Astrocyte (in vitro differentiated cells and primary cell): ENCODE measurements at places on chromosomes 2 and 18.

DNA sequence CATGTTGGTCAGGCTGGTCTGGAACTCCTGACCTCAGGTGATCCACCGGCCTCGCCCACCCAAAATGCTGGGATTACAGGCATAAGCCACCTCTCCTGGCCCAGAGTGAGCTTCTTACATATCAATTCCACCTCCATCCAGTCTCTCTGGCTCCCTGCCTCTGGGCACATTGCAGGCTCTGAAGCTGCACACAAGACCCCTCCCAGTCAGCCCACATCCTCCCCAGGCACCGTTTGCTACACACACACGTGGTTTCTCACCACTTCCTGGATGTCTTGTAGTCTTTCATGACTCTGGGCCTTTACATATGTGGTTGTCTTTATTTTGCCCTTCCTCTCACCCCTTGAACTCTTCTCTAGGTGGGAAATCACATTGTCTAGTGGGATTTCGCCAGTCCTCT, 64.0 kb upstream of the CABLES1 start:
- DNase-seq, result peak; percentile 31

GRCh38 chr2:201441409-201441808, 9.8 kb downstream of the TRAK2 start:
- no peak for DNase-seq

- no peak for DNase-seq
Measured at GRCh38 chr18:35085450-35086380, 44.5 kb downstream of the MAPRE2 start.

- no peak for DNase-seq
Measured at GRCh38 chr2:9400268-9401058, 22.9 kb downstream of the ITGB1BP1 start.

- DNase-seq, result peak; percentile 88
Measured at GRCh38 chr2:222756951-222757650, 85.6 kb downstream of the MOGAT1 start.

- peak; percentile 100 for DNase-seq
Measured at GRCh38 chr2:38174646-38175423, 98.9 kb upstream of the CYP1B1 start.

- no peak for DNase-seq
Measured at GRCh38 chr18:10485475-10485874, 31.0 kb downstream of the APCDD1 start.

- no peak for DNase-seq
Measured at GRCh38 chr2:43327119-43327518, 100.7 kb upstream of the ZFP36L2 start.

- no peak for DNase-seq
Measured at GRCh38 chr2:11904941-11905340, 158.5 kb downstream of the LPIN1 start.

DNA sequence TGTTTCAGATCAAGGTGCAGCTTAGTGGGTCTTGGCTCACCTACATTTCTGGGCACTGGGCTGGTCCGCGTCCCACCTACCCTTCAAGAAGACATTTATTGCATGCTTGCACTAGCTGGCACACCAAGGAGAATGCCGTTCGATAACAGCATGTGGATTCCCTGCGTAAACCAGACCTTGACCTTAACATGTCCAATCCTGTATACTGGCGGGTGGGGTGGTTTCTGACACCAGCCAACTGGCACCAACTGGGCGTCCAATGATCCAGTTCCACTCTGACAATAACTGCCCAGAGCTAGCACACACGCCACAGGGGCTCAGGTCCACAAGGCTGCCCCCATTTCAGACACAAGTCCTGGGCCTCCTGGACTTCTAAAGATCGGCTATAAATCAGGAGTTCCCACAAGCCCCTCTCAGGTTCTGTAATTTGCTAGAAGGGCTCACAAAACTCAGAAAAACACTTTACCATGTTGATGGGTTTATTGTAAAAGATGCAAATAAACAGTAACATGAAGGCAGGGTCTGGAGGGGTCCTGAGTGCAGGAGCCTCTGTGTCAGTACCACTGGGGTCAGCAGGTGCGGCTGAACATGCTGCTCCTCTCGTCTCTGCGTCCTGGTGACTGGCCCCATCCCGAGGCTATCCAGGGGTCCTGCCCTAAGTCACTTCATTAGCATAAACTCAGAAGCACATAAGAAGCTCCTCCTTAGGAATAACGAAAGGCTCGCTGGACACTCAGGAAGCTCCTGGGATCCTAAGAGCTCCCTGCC, 161.8 kb downstream of the HDAC4 start:
- DNase-seq, result no peak

DNA sequence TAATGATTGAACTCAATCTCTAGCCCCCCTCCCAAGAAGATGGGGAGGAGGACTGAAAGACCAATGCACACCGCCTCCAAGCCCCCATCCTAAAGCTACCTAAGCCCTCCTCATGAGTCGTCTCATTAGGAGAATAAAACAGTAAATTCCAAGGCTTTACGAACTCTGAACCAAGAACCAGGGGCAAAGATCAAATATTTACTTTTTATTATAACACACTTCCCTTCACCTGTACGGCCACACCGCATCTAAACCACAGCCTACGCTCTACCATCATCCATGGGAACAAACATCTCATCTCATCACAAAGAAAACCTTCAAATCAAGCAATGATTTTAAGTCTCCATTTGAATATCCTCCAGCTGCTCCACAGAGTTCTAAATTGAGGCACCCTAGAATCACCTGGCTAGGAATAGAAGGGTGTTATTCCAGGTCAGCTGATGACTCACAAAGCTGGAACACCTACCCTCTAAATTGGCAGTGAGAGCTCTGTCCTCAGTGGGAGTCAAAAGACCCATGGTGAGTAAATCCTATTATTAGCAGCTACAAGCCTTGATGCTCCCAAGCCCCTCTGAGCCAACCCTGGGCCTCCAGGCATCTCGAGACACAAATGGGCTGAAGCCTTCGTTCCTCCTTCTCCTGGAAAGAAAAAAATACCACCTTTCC, 45.6 kb upstream of the BZW1 start:
- peak; percentile 68 for DNase-seq

DNA sequence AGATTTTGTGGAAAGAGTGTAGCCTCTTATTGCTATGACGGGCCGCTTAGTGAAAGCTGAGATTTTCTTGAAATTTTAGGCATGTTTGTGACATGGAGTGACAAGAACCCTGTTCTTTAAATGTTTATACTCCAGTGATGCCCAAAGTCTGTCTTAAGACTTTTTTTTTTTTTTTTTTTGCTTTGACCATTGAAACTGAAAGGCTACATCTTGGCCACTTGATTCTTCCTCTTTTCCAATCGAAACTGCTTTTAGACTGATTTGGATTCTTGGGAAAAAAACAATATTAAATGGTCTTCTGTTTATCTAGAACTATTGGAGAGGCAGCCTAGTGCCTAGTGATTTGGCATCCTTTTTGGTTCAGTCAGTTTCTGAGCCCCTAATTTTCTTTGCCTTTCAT, 2.4 kb upstream of the SLC8A1 start:
- DNase-seq, result no peak

DNA sequence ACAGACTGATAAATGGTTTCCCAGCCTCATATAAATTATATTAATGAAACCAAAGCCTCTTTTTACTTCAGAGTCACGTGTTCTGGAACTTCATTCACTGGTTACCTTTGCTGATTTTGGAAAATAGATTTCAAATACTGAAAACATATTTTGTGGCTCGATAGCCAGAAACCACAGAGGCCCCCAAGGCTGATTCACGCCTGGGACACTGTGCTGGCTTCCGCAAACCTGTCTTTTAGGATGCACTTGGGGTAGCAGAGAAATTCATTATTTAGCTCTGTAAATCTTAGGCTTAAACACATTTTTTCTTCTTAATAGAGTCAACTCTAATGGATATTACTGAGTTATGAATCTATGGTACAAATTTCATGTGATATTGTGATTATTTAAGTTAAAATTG, 90.7 kb upstream of the TMEM18 start:
- DNase-seq, result no peak

- peak; percentile 44 for DNase-seq
Measured at GRCh38 chr2:86441882-86442641, 891 bp downstream of the KDM3A start.

DNA sequence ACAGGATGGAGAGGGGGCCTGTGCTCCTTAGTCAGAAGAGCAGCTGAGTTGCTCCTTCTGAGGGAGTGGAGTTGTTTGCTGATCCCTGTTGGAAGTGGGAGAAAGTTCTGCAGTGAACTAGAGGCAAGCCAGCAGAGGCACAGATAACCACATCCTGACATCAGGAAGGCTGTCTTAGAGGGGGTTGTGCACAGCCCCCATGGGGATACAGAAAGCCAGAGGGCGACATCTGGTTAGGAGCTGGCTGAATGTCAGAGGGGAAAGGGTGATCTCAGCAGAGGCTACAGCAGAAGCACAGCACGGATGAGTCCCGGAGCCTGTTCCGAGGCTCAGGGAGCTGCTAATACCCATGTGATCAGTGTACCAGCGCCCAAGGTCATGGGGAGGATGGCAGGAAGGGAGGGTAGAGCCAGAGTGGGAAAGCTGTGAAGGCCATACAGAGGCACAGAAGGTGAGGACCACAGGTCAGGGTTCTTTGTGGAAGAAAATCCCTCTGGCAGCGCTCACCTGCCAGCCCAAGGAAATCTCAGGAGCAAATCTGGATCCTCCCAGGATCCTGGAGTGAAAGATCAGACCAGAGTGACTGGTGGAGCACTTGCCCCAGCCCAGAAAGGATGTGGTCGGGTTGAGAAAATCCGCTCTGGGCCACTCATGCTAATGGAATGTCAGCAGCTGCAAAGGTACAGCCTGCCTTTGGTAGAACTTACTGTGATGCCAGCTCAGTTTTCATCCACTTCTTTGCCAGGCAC, 111.8 kb downstream of the STPG4 start:
- DNase-seq, result peak; percentile 93

GRCh38 chr18:49672853-49673252, 111.0 kb downstream of the LIPG start:
- no peak for DNase-seq

DNA sequence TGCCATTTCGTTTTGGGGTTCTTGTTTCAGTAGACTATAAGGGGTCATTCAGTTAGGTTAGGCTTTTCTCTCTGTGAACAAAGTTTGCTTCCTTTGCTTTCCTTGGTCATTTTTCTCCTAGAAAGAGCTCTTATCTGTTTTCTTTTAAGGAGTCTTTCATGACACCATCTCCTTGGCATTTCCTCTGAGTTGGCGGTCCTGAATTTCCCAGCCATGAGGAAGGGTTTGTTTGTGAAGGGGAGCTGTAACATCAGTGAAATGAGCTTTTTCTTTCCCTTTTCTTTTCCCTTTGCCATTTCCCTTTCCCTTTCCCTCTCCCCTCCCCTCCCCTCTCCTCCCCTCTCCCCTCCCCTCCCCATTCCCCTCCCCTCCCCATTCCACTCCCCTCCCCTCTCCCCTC, 61.7 kb downstream of the MAP4K4 start:
- peak; percentile 97 for DNase-seq

DNA sequence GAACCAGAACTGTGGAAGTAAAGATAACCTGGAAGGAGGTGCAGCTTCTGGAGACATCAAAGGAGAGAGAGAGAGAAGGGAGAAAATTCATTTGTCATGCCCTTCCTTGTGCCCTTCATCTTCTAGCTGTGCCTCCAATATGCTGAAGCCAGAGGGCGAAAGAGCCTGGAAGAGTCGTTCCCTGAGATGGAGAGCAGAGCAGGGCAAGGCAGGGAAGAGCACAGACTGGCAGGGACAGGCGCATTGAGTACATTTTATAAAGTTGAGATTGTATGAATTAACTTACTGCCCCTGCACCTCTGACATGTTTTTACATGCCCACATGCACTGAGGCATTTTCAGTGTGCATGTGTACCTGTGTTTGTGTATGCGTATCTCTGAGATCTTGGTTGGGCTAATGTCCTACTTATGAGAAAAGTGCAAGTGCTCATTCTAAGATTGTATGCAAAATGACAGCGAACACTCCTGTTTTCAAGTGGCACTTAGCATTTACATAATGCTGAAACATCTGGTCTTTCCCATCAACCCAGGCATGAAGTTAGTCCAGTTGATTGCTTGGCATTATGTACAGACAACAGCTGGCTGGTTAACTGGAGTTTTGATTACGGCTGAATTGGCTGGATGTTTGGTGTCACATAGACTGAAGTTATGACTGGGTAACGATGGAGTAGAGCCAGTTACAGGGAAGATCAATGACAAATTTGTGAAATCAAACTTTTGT, 23.7 kb upstream of the MMADHC start:
- DNase-seq, result no peak

GRCh38 chr2:207148020-207148419, 17.7 kb downstream of the KLF7 start:
- DNase-seq, result peak; percentile 85

DNA sequence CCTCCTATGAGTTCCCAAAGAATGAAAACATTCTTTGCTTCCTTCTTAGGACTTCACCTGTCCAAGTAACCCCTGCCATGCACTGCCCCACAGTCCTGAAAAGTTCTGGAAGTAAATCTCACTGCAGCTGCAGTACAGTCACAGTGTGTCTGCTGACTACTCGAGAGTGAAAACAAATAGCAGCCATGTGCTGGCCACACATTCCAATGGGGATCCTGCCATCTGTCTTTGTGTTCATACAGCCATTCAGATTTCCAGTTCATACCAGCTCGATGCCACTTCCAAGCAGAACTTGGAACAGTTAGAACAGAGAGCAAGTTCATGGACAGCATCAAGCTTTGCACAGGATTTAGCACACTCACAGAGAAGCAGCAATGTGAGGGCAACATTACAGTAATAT, 629.9 kb upstream of the ACVR2A start:
- peak; percentile 14 for DNase-seq

- no peak for DNase-seq
Measured at GRCh38 chr2:152555048-152555447, 162.2 kb downstream of the PRPF40A start.

- DNase-seq, result no peak
Measured at GRCh38 chr2:24659862-24660261, 133.3 kb downstream of the PTRHD1 start.

DNA sequence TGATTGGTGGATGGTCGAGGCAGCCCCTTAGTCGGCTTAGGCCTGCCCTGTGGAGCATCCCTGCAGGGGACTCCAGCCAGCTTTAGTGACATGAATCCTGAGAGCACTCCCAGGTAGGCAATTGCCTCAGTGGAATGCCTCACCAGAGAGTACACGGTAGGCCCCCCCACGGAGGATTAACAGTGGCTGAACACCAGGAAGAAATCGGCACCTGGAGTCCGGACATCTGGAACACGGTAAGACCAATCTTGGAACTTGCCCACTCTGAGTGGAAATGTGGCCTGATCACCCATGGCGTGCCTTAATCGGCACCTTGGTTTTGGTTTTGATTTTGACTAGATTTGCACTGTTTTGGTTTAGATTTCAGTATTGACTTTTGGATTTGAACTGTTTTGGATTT, 326.2 kb upstream of the NCKAP5 start:
- no peak for DNase-seq

DNA sequence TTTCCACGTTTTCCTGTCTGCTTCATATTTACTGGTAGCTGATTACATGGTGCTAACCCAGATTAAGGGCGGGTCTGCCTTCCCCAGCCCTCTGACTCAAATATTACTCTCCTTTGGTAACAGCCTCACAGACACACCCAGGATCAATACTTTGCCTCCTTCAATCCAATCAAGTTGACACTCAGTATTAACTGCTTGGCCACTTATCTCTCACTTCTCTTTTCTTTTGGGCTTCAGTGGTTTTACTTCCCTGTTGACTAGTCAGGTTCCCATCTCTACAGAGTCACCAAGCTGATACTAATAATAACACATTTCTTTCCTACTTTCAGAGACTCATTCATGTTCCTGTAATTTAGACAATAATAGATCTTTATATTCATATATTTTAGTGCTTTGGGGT, 302.2 kb upstream of the MAP2 start:
- no peak for DNase-seq

GRCh38 chr2:153059338-153060052, 341.1 kb downstream of the ARL6IP6 start:
- DNase-seq, result peak; percentile 64
